Effector memory CD8-positive, alpha-beta T cell (primary cell): ENCODE measurements at places on chromosomes 2 and 18.

- no peak for DNase-seq
These were observed 282.8 kb upstream of the SALL3 start for GRCh38 chr18:78696698-78697435.

- DNase-seq: no peak
These were observed 21.9 kb downstream of the ASXL2 start for GRCh38 chr2:25856377-25856776.

DNA sequence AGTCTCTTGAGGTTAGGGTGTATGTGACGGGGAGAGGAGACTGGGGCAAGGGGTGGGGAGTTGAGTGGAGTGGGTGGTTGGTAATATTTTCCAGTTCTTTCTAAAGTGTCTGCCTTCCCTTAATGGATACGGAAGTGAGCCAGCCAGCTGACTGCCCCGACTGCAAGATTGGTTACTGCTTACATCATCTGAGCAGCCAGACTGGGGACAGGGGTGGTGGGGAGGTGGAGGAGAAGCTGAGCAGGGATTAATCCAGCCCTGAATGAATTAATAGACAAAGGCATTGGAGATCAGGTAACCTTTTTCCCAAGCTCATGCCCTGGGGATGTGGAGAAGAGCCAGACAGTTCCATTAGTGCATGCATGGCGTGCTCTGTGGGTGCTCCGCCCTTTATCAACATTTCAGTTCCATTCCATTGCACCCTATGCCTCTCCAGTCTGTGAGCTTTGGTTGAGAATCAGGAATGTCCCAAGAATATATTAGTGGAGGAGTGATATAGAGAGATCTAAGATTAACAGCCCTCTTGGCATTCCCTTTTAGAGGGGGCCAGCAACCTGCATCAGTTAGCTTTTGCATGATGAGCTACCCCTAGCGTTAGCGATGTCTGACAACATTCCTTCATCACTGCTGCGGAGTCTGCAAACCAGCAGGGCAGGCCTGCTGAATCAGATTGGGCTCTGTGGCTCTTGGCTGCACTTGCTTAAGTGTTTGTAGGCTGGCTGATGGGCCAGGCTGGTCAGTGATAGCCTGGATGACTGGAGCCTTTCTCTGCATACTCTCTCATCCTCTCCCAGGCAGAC, 67.4 kb downstream of the TNP1 start:
- DNase-seq: no peak

GRCh38 chr2:44927985-44928482, 13.5 kb upstream of the SIX3 start:
- no peak for DNase-seq

DNA sequence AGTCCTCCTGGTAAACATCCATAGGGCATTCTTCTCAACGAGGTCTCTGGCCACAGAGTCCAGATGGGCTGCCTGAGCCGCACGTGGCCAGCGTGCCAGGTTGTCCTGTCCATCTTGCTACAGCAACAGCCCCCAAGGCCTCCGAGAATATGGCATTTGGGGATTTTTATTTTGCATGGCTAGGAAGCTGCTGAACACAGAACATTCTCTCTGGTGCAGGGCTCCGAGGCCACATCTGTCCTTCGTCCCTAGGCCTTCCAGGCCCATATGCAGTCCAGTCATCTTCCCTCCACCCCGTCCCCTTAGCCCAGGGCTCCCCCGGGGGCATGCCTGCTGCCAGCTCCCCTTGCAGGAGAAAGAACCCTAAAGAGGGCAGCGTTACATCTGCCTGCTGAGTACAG, 2.3 kb downstream of the HDAC4 start:
- no peak for DNase-seq

DNA sequence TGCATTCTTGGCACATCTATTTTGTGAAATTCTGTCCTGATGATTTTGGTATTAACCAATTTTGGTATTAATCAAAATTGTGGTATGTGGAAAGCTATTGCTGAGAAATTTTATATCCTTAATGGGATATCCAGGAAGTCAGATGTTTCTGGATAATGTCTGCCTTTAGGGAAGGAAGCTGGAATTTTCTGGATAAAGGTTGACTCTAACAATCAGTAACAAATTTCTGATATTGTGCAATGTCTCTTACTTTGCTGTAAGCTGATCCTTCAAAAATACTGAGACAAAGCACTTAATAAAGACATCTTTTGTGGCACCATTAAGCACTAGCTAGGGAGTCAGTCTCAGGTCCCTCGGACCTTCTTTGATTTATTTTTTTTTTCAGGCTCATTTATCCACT, 100.8 kb upstream of the UGP2 start:
- DNase-seq: no peak

GRCh38 chr2:141728886-141729285, 401.9 kb downstream of the LRP1B start:
- no peak for DNase-seq

GRCh38 chr2:45652090-45653031, 886 bp downstream of the PRKCE start:
- peak; percentile 8 for DNase-seq

DNA sequence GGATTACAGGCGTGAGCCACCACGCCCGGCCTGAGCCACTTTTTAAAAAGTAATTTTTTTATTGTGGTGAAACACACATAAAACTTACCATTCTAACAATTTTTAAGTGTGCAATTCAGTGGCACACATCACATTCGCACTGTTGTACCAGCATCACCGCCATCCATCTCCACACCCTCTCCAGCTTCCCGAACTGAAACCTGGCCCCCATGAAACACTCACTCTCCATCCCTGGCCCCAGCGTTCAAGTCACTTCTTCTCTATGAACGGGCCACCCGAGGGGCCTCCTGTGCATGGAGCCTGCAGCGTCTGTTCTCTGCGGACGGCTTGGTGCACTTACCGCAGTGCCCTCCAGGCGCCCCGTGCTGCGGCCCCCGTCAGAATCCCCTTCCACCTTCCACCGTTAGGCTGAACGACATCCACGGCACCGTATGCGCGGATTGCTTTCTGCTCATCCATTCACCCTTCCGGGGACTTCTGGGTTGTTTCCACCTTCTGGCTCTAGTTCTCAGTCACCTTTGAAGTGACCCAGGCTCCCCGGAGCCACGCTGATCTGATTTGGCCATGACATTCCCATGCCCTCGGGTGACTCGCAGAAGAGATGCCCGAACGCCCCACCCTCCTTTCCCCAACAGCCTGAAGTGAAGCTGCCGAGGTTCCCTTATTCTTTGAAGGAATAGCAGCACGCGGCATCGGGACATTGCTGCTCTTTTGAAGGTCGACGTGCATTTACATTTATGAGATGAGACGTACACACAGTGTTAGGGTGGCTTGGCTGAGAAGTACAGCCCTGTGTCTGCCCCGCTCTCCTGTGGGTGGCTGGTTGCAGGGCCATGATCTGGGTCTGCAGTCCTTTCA, 134.4 kb downstream of the MBP start:
- DNase-seq: no peak

GRCh38 chr18:36622610-36623009, 206.2 kb downstream of the TPGS2 start:
- DNase-seq: no peak

DNA sequence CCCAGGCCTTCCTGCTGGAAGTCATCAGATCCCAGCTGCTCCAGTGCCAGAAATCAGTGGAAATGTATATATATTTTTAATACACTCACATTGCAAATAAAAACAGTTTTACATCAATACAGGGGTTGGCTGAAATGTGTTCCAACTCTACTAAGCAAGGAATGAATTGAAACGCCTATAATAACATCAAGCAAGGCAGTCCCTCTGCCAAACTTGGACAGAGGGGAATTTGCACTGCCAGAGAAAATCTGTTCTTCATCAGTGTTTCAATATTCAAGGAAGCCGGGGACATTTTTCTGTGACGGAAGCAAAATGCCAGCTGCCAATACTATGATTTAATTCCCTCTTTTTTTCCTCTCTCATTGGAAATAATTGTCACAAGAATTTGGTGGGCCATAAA, 335.3 kb downstream of the TNS1 start:
- DNase-seq: no peak

DNA sequence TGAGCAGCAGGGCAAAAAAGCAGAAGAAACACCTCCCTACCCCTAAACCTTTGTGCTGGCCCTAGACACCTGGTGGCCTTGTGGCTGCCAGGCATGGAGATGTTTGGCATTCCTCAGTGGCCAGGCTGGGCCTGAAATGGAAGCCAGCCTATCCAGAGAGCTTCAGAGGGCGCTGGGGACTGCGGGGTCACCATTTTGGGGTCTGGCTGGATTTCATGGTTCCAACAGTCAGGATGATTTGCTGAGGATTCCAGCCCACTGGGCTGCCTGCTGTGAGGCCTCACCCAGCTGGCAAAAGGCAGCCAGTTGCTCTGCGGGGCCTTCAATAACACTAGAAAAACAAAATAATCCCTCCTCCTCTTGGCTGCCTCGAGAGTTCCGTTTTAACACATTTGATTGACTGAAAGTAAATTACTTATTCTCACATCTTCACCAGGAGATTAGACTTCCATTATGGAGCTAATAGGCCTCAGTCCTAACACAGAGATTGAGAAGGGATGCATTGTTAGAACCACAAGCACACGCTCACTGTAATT, 154.1 kb downstream of the EN1 start:
- DNase-seq: no peak

DNA sequence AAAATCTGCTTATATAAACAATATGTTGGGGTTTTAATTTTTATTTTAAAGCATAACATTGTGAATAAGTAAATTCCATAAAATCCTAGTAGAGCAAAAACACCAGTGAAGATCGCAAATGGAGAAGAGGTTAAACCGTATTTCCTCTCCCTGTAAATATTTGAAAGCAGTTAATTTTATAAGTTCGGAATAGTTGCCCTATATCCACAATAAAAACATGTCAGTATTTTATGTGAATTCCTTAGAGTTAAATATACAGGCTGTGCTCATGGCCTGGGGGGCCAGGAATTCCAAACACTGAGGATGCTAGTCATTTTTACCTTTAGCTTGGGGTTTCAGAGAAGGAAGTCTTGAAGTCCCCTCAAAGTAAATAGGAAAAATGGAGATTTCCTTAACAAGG, 135.0 kb downstream of the FIGN start:
- no peak for DNase-seq

DNA sequence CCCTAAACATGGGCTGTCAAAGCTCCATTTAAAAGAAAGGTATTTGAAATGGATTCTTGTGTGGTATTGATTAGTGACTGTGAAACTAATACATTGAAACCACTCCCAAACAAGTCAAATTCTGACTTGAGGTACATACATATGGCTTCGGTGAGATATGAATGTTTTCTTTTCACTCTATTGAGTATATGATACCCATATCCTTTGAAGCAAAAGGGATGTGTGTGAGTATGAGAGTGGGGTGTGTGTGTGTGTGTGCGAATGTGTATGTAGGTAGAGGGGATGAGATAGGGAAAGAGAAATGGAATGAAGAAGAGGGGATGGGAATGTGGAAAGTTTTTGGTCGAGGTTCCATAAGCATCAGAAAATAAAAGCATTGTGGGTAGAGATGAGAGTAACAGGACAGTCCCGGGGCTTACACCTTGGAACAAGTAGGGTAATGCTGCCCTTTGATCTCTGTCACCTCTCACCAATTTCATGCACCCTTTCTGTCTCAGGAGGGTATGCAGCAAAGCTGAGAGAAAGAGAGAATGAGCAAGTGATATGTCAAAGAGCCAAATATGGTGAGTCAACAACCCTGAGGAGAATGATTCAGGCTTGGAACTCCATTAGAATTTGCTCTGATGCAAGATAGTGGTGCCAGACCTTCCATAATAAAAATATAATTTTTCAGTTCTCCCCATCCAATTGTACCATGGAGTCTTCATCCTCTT, 64.0 kb upstream of the ZEB2 start:
- no peak for DNase-seq

DNA sequence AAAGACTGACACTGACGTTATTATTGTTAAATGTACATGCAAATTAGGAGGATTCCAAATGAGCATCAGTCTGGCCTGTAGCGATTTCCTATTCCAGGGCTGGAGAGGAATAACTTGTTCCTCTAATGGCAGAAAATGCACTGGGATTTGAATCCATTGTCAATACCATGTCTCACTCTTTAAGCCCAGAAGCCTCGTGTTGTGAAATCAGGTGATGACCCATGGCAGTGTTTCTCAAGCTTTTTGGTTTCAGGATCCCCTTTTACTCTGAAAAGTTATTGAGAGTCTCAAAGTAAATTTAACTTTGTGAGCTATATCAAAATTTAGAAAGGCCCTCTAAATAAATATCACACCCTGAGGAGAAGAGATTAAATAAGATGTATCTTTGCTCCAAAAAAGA, 279.2 kb downstream of the GALR1 start:
- DNase-seq: no peak

DNA sequence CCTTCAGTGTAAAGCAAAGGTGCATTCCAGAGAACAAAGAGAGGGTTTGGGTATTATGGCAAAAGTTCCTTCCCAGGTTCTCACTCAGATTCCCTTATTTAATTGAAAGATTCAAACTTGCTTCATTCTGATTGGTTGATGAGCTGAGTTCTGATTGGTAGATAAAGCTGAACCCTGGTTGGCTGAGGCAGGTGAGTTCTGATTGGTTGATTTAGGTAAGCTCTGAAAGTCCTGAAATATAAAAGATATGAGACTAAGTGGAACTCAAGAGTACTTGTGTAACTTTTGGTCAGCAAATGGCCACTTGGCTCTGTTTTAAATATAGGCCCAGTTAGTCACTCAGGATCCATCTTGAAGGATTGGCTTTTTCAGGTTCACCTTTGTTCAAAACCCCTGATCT, 99.8 kb upstream of the FBXO11 start:
- no peak for DNase-seq

DNA sequence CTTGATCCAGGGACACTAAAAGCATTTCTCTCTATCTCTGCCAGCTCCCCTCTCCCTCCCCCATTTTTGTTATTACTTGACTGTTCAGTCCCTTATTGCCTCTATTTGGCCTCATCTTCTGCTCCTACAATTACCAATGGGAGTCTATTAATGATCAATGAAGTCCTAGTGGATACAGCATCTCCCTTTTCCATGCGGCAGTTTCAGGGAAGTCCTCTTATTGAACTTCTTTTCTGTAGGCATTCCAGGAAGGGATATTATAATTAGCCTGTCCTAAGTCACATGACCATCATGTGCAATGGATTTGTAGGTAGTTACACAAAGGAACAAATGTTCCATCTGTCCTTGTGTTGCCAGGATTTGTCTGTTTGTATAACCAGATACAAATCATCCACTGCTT, 495.1 kb upstream of the CNTNAP5 start:
- no peak for DNase-seq

DNA sequence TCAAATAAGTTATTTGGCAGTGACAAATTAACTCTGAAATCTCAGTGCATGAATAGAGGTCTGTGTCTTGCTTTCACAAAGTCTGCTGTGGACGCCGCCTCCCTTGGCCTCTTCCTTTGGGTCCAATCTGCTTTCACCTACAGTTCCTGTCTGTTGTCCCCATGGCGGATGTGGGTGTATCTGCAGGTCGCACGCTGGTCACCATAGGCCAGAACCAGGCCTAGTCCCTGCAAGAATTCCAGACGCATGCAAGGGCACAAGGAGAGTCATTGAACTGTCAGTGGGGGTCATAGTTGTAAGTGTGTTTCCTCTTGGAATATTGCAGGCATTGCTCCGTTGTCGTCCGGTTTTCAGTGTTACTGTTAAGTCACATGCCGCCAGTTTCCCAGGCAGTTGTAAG, 7.4 kb downstream of the SOCS6 start:
- no peak for DNase-seq

- DNase-seq: no peak
These were observed 393.7 kb upstream of the FANCL start for GRCh38 chr2:58634653-58635370.
